ENCODE measurements at places on chromosomes 3 and 15.

DNA sequence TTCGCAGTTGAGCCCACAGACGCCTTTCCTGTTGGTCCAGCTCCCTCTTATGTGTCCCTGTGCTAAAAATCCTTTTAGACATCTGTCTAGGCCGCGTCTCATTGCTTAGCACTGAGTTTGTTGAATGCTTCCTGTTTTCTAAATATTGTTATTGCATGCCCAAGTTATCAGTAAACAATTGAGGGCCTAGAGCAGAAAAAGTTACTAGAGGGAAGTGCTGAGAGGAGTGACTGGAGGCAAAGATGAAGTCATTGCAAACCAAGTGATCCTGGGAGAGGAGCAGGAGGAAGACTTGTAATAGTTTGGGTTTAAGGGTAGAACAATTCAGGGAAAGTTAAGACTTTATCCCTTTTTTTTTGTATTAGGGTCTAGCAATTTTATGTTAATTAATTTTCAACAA is 88.1 kb downstream of the DCUN1D1 start:
- DNase-seq = no peak

DNA sequence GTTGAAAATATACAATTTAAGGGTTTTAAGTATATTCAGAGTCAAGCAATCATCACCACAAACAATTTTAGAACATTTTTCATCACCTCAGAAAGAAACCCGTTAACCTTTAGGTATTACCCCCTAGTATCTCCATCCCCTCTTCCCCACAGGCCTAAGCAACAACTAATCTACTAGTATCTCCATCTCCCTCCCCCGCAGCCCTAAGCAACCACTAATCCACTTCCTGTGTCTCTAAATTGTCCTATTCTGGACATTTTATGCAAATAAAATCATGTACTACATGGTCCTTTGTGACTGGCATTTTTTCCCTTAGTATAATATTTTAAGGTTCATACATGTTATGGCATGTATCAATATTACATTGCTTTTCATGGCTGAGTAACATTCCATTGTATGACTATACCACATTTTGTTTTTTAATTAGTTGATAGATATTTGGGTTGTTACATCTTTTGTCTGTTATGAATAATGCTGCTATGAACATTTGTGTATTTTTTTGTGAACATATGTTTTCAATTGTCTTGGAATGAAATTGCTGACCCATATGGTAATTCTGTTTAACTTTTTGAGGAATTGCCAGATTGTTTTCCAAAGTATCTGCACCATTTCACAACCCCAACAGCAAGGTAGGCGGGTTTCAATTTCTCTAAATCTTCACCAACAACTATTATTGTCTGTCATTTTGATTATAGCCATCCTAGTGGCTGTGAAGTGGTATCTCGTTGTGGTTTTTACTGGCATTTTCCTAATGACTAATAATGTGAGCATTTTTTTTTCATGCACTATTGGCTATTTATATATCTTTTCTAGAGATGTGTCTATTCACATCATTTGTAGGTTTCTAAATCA is 215.6 kb upstream of the CD96 start:
- no peak for DNase-seq

- DNase-seq = peak; percentile 73
Observed at GRCh38 chr15:77420610-77421369, at the start of gene HMG20A. HMG20A (plus strand) TSS chr15:77420888; CDS start chr15:77458408, 37,520 bp downstream.

DNA sequence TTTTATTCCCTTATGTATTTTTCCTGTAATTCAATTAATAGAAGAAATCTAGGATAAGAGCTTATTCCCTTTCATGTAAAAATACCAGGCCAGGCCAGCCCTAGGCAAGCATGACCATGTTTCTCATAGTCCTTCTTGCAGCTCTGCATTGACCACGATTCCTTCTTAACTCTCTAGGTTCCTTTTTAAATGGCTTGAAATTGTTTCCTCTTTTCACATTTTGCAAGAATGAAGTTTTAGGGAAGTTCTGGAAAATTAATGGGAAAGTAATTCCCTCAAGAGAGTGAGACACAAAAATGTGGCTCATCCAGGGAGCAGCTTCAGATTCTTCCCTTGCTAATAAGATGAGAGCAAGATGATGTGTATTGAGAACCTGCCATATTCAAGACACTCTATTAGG is 116.5 kb upstream of the FGF7 start:
- no peak for DNase-seq

GRCh38 chr3:14518432-14518802 is 21.7 kb downstream of the GRIP2 start:
- DNase-seq = no peak

- no peak for DNase-seq
Observed at GRCh38 chr3:23735535-23736326, 70.0 kb upstream of the UBE2E1 start.

- no peak for DNase-seq
Observed at GRCh38 chr3:14522129-14522691, 17.9 kb downstream of the GRIP2 start.

- DNase-seq = no peak
Observed at GRCh38 chr3:112640276-112640929, 540 bp downstream of the CCDC80 start.

DNA sequence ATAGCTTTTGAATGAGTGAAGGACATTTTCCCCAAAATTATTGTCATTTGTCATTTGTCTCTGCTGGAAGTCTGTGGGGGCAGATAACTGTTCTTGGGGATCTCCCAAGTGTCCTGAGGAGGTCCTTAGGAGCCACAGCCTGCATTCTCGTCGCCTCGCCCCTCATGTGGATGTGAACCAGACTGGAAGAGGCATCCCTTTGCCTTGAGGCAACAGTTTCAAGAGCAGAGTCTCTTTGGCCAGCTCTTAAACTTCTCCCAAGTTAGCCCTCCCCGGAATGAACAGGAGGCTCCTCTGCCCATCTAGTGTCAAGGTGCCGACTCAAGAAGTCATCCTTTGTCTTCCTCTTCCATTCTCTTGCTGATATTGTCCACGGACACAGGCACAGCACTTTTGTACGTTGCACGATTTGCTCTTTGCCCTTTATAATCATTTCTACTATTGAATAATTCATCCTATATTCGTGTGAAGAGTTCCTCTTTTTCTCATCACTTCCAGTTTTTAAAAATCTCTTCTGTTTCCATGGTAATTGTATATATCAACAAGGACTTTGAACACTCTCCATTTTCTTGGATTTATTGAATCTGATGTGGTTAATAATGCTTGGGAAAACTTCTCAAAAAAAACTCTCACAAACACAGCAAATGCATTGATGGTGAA is 40.8 kb upstream of the CD47 start:
- no peak for DNase-seq

- DNase-seq = no peak
Observed at GRCh38 chr3:151384741-151385174, at the start of gene P2RY12. P2RY12 (minus strand) TSS chr3:151384753; CDS start chr3:151338845, 45,908 bp downstream.

DNA sequence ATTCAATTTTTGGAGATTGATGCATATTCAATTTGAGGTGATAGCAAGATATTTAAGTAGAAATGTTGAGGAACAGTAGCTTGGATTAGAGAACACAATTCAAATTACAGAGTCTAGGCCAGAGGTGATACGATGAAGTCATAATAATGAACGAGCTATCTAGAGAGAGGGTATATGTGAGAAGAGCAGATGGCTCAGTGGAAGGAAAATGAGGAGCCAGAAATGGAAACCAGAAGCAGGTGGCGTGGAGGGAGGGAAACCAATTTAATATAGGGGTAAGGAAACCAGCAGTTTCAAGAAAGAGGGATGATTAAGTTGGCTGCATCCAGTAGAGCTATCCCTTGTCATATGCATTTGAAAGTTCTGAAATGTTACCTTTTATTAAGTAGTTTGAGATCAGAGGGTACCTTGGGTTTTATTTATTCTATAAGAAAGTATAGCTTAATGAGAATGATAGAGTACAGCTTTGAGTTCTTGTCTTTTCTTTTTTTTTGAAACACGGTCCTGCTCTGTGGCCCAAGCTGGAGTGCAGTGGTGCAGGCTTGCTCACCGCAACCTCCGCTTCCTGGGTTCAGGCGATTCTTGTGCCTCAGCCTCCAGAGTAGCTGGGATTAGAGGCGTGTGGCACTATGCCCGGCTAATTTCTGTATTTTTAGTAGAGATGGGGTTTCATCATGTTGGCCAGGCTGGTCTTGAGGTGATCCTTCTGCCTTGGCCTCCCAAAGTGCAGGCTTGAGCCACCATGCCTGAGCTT is 22.1 kb downstream of the NCK1 start:
- DNase-seq = no peak

- DNase-seq = no peak
Observed at GRCh38 chr3:32606277-32606676, 35.6 kb upstream of the DYNC1LI1 start.

DNA sequence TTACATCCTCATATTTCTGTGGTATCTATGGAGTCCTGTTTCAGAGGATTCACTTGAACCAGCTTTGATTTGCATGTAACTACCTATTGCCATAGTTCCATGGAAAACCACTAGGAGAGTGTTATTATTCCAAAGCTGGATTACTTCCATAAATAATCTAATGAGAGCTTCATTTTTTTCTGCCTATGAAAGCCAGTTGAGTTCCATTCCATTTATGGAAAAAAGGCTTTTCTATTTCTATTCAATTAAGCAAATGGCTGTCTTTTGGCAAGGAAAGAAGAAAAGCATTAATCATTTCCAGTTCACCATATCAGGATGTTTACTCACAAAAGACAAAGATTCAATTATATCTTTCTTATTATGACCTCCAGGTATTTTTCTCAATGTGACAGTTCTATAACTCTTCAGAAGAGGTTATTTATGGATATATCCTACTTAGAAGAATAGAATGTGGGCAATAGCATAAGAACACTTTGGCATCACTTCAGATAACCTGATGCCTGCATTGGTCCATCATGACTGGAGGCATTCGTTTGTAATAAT is 259.9 kb upstream of the ZPLD1 start:
- DNase-seq = no peak

GRCh38 chr3:128054367-128054766 is 2.1 kb downstream of the SEC61A1 start:
- no peak for DNase-seq

DNA sequence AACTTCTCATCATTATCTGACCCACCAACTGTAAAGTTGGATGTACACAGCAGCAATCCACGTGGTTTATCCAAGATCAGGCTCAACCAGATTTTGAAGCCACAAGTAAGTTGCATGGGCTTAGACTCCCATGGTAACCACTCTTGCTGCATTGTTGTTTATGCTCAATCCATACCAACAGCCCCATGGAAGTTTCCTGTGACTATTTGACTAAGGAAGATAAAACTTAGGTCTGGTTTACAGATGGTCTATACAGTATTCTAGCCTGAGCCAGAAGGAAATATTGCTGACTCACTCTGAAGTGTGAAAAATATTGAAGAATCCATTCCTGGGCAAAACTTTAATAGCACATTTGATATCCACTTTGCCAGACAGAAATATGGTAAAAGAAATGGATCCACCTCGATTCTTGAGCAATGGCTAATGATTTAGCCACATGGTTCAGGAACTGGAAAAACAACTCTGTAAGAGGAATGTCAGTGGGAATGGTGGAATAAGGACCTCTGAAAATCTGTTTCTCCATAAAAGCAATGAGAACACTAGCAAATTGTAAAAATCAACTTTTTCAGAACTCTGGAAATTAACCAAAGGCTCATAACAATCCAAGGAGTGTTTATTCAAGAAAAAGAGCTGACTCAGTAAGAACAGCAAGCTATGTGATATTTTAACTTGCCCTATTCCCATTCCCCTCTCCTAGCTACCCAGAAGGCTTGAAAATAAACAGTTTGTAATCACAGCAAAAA is 162.9 kb upstream of the STT3B start:
- DNase-seq = no peak

- DNase-seq = no peak
Observed at GRCh38 chr3:65639444-65639843, 399.3 kb downstream of the MAGI1 start.

GRCh38 chr3:158532099-158532734 is 38.8 kb upstream of the MLF1 start:
- peak; percentile 56 for DNase-seq

DNA sequence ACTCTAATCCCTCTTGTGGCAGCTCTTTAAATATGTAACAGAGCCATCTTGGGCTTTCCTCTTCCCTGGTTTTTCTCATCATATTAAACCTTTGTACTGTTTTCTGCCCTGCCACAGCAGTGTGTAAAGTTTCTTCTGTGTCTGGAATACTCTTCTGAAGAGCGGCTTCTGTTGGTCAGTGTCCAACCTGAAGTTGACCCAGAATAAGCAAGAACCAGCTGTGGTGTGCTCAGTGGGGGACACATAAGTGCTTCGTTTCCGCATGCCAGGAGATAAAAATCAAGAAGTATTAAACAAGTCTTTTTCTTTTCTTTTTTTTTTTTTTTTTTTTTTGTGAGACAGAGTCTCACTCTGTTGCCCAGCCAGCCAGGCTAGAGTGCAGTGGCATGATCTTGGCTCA is 173.2 kb upstream of the CHRM5 start:
- DNase-seq = no peak

- no peak for DNase-seq
Observed at GRCh38 chr15:38374029-38374428, 79.9 kb upstream of the FAM98B start.

DNA sequence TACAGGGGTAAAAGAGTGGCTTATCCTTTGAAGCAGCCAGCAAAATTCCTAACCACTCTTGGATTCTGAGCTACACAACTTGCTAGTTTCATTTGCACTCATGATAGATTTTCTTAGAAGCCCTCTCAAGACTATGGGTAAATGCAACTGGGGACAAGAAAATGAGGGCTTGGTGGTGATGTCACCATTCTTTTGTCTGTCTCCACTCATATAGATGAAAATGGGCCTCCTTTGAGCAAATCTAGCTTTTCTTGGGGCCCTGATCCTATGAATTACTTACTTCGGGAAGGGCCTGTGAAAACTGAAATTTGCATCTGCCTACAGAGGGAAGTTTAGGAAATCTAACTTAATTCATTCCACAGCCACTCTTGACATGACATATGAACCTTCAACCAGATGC is 486.3 kb downstream of the MAGI1 start:
- no peak for DNase-seq

DNA sequence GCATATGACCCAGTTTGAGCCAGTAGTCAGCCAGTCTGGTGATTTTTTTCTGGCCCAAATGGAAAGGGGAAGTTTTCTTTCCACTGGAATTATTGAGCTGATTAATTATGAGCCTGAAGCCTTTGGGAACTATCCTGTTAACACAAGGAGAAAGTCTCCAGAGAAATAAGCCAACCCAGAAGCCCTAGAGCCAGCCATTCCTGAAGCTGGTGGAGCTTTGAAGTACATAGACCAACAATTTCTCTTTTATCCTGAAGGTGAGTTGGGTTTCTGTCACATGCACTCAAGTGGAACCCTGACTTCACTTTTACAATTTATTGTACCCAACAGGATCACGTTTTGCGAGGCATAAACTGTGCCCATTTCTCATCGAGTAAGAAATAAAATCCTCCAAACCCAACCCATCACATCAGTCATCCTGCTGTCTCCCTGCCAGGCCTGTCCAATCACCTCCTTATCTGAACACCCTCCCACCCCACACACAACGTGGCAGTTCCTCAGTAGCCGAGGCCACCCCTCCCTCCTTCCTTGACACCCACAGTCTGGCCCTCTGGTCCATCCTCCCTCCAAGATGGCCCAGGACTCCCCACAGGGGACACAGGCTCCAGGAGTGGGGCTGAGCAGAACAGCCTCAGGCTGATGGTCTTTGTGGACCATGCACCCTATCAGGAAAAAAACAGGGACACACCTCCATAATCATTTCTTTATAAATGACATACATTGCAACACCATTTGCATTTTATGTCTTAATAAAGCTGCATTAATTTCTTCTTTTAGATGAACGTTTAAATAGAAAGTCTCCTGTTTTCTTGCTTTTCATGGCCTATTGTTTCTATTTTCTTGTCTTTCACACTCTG is 55.7 kb upstream of the GATA2 start:
- DNase-seq = peak; percentile 75

All from H4 (cell line).